CD4-positive, alpha-beta T cell treated with Interleukin-15 for 1 hour (primary cell): ENCODE measurements at places on chromosomes 6 and 20.

- no peak for DNase-seq
Observed at GRCh38 chr6:128327890-128328289, 192.5 kb downstream of the PTPRK start.

DNA sequence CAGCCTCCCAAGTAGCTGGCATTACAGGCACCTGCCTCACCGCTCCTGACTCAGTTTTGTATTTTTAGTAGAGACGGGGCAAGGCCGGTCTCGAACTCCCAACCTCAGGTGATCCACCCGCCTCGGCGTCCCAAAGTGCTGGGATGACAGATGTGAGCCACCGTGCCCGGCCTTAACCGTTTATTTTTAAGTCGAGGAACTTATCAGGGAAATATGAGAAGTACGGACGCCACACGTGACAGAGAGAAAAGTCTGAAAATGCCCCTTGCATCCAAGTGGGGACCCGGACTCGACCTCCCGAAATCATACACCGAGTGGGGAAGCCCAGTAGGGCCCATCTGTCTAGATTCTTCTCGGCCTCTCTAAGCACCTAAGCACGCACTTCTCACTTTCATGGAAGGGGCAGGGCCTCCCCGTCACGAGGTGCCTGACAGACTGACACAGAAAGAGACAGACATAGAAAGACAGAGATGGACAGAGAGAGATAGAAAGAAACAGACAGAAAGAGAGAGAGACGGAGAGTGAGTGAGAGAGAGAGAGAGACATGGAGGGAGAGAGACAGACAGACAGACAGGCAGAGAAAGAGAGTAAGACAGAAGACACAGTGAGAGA, 756.5 kb upstream of the DEFB115 start:
- DNase-seq, result no peak

GRCh38 chr6:26502626-26503025, 2.5 kb downstream of the BTN1A1 start:
- no peak for DNase-seq

GRCh38 chr6:118704915-118705314, 53.5 kb upstream of the CEP85L start:
- DNase-seq, result no peak

DNA sequence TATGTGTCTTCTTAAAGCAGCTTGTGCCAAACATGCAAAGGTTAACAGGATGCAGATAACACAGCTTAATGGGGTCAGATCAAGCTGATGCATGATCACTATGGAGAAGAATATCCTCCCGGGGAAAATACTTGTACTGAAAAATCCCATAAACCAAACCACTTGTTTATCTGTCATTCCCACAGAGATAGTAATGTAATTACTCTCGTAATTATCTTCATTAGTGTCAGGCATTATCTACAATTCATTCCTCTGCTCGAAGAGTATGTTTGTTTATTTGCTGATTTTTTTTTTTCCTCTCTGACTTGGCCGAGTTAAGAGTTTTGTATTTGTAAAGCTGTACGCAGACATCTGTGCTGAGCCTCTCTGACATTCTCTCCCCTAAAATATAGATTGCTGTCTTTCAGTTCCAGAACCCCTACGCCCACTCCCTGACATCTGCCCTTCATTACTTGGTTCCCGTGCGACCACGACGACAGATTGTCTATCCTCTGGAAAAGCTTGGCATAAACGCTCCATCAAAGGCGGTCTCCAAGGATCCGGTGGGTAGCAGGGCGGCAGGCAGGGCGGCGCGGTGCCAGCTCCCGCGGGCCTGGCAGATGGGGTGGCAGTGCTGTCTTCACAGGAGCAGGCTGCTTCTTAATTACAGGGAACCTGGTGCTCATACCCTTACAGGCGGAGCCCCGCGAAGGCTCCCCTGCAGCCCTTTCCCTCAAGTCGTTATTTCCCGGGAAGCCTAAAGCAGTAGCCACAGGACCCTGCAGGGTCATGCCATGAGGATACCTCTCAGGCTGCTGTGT, 147.2 kb downstream of the CFAP61 start:
- no peak for DNase-seq

- DNase-seq, result no peak
Observed at GRCh38 chr6:154969796-154970195, 25.3 kb upstream of the TIAM2 start.

DNA sequence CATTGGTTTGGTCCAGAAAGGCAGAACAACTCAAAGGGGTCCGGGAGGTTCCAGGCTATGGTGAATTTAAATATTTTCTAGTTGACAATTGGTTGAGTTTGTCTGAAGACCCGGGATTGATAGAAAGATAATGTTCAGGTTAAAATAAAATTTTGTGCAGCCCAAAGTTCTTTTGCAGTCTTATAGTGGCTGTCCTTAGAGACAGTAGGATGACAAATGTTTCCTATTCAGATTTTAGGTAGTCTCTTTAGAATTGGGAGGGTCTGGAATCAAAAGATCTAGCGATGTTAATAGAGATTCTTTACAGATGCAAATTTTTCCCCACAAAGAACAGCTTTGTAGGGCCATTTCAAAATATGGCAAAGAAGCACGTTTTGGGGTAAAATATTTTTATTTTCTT, 109.1 kb downstream of the TULP4 start:
- no peak for DNase-seq

GRCh38 chr20:14845199-14846160, 508.1 kb upstream of the FLRT3 start:
- no peak for DNase-seq

GRCh38 chr6:10692965-10693538, 1.4 kb downstream of the C6orf52 start:
- no peak for DNase-seq

DNA sequence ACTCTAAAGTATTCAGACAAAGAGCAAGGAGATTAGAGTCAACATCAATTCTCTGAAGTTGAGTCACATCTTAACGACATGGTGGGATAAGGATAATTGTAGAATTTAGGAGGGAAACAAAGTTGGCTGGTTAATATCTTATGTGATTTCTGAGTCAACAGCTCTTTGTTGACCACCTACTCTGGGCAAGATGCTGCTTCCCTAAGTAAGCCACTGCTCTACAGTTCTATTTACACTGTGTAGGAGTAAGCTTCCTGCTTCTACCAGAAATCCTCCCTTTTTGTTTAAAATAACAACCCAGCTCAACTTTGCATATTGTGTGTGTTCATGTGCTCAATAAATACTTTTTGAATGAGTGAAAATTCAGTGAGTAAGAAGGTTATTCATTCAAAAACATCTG, 3.1 kb downstream of the HS3ST5 start:
- no peak for DNase-seq

DNA sequence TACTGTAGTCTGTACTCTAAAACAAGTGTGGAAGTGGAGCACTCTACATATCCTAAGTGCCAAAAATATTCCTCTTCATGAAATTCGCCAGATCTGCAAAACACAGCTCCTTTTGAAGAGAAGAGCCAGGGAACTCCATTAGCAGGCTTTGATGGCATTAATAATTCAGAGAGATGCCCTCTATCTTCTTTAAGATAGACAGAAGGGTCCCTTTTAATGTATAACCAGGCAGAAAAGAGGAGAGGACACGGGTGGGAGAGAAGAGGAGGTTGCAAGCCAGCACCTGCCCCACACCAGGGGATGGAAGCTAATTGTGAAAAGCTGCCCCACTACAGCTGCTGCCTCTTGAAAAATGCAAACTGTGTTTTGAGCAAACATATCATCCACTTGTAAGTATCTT, 3.7 kb upstream of the RFPL4B start:
- no peak for DNase-seq

- peak; percentile 27 for DNase-seq
Observed at GRCh38 chr20:59525500-59526241, 78.7 kb upstream of the PHACTR3 start.
